Immature natural killer cell (primary cell): ENCODE measurements at places on chromosomes 2 and 18. TPM values are rescaled to one million over a fixed set of nuclear protein-coding genes. Genes with fewer than 3 reads are reported as not detected.

- DNase-seq = no peak
These were observed 77.4 kb downstream of the DYSF start for GRCh38 chr2:71530641-71531332.

DNA sequence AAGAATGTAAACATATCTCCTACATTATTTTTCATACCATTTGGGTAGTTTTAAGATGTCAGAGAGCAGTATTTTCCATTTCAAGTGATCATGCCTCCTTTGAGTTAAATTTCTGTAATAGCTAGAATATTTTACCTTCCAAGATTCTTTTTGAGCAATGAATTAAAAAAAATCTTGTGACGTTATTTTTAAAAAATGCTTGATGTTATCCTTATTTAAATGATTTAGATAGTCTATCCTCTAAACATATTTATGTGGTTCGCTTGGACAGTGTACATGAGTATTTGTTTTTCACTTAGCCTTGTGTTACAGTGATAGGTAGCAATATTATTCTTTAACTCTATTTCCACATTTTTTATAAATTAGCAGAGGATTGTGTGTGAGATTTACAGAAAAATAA, 639.2 kb upstream of the CDH2 start:
- DNase-seq = no peak

YIPF4 gene
- 19.6 TPM for polyA plus RNA-seq

CERS6 gene
- 9.2 TPM for polyA plus RNA-seq

DNA sequence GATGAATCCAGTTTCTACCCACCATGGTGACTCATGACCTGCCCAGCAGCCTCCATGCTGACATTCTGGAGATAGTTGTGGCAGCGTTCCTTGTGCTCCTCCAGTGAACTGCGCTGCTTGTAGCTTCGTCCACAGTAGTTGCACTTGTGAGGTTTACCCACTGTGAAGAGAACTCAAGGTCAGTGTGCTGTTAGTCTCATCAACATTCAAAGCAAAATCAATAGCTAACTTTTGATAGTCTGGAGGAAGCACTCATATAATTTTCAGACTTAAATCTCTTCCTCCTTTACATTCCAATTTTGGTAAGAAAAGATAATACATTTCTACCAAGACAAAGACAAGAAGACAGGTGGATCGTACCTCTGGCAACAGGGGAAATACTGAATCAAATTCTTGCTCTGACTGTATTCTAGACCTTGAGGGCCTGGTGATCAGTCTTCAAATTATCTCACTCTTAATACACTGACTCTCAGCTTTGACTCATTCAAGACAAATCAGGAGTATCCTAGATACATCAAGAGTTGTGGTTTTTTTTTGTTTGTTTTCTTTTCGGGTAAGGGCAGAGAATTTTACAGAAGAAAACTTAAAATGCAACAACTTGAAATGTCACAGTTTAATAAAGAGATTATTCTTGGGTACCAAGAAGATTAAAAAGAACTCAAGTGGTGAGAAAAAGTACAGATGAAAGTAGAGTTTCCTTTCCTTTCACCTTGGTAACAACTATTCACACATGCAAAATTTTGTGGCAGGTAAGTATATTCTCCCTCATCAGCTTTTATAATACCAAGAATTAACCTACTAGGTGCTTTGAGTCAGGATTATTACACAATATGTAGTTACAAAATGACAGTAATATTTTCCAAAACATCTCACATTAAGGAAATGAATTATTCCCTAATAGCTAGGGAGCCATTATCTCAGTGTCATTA, 129.2 kb downstream of the IKZF2 start:
- no peak for DNase-seq

LHCGR gene
- polyA plus RNA-seq = not detected

GMCL1 gene
- 38.4 TPM for polyA plus RNA-seq

- DNase-seq = no peak
These were observed 568 bp upstream of the STK17B start for GRCh38 chr2:196171946-196172345.

ALPG gene
- not detected for polyA plus RNA-seq

ZSWIM2 gene
- not detected for polyA plus RNA-seq

- DNase-seq = no peak
These were observed 13.0 kb upstream of the RIOK3 start for GRCh38 chr18:23440131-23440530.

YWHAQ gene
- 406 TPM for polyA plus RNA-seq

GPC1 gene
- polyA plus RNA-seq = not detected

CYB5A gene
- 41.3 TPM for polyA plus RNA-seq

DYNAP gene
- not detected for polyA plus RNA-seq

NDC80 gene
- polyA plus RNA-seq = 1.6 TPM

- DNase-seq = no peak
These were observed 42.3 kb upstream of the FAM136A start for GRCh38 chr2:70344195-70344594.

PLCL1 gene
- 0.51 TPM for polyA plus RNA-seq

DNA sequence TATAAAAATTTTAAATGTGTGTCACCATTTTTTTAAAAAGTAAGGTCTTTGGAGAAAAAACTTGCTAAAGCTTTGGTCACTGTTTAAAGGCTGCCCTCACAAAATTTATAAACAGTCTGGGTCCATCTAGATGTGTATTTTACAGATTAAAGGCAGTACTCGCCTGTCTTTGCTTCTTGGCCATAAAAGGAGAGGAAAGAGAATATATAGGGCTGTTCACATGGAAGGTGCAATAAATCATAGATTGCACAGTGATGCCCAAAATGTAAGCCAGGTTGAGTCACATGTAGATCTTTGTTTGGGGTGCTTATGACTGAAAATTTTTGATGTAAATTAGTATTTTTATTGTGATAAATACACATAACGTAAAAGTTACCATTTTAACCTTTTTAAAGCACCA, 55.6 kb downstream of the MTCL1 start:
- DNase-seq = no peak

DNA sequence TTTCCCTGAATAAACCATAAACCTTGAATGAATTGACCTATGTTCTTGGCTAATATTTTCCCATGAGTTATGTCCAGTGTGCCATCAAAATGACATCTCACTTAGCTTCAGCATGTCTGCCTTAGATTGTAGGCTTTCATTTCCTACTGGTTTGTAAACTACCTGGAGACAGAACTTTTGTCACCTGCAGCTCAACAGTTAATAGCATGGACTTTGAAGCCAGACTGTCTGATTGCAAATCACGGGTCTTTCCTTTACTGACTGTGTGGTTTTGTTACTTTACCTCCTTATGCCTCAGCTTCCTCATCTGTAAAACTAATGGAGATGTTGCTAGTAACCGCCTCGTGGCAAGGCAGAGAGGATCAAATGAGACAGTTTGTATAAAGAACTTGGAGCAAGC, 187.1 kb downstream of the SUCLG1 start:
- DNase-seq = no peak

DNA sequence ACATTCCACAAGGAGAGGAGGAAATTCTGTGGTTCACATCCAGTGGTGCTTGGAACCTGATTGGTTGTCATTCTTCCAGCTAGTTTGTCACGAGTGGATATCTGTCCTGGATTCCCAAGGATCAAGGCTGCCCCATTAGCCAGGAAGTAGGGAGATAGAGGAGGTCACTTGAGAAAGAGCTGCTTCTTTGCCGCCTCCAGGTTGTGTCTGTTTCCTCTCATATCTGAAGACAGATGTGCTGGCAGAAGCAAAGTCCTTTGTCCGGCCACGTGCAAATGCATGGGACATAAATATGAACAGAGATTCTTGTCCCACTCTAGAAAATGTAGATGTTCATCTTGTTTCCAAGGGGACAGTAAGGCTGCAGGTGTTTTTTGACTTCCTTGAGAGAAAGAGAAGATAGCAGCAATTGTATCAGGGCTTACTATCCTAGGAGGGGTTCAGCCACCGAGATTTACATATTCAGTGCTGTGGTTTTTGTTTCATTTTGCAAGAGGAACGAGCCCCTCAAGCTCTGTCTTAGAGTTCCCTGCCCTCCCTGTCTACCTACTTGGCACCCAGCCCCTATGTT, 174.4 kb downstream of the RPIA start:
- peak; percentile 4 for DNase-seq

GRCh38 chr18:3293196-3293951, 31.4 kb downstream of the MYL12B start:
- DNase-seq = no peak

DNA sequence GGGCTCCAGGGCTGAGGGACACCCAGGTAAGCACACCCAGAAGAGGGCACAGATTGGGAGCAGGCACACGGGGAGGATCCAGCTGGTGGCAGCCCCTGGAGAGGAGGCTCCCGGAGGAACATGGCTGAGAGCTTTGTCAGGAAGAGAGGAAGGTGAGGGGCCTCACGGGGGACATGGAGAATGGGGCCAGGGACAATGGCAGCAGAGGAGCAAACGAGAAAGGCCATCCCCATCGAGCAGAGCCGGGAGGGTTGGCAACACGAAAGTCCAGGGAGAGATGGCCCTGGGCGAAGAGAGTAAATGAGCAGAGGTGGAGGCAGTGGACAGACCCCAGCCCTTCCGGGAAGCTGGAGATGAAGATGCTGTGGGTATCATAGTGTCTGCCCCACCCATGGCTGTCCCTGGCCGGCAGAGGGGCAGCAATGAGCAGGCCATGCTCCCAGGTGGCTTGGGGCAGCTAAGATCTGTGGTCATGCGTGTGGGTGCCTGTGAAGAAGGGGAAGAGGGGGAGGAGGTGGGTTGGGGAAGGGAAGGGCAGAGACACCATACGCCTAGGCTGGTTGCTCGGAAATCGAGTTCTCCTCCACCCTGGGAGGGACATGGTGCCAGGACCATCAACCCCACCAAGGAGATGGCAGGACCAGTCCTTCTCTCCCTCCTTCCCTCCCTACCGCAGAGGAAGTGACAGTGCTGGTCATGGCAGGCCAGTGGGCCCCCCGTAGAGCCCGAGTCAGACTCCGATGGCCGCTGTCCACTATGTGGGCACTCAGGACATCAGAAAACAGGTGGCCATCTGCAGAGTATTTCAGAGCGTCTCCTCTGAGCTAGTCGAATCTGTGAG, 191.7 kb downstream of the NDUFA10 start:
- no peak for DNase-seq

ANKRD29 gene
- polyA plus RNA-seq = 0.59 TPM

AQP4 gene
- not detected for polyA plus RNA-seq

GRCh38 chr2:156332284-156332533, 312 bp downstream of the NR4A2 start:
- DNase-seq = no peak

- no peak for DNase-seq
These were observed 449.5 kb upstream of the HNRNPA3 start for GRCh38 chr2:176763130-176763529.

DNA sequence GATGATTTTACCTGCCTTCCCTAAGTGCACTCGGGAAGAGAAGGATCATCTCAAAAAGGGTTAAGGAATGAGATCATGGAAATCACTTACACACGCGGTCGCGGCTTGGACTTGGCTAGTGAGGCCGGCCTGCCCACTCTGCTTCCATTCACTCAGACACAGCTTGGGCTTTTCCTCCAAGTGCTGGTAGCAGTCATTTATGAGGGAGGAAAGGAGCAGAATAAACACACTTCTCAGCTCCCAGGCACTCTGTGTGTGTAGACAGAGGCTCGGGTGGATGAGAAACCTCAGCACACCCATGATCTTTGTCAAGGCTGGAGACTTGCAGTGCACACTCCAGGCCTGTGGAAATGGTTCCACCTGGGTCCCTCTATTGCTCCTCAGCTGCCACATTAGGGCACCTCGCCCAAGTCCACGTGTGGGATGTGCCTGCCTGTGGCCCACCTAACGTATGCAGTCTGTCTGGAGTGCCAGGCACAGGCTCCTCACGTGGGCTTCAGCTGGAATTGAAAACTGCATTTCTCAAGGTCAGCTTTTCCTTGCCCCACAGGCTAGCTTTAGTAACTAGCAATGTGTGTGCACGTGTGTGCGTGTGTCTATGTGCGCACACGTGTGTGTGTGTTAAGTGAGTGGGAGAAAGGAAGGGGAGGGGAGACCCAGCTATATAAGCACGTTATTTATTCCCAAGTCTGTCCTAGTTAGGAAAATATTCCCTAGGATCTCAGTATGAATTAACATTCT, 288.4 kb downstream of the SOX11 start:
- DNase-seq = no peak

DNA sequence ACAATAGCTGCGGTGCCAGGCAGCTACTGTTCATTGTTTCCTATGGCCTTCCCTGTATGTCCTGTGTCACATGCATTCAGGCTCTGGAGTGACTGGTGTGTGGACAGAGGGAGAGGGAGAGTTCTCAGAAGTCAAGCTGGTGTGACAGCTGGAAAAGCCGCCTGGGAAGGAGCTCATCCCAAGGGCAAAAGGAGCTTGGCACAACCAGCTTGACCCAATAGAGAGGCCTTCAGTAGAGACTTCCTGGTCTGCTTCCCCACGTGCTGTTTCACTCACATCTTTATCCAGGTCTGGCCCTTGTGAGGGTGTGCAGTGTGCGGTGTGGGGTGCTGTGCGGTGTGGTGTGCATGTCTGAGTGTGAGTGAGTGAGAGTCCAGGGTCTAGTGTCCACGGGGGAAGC, 11.1 kb upstream of the NT5DC4 start:
- no peak for DNase-seq

DNA sequence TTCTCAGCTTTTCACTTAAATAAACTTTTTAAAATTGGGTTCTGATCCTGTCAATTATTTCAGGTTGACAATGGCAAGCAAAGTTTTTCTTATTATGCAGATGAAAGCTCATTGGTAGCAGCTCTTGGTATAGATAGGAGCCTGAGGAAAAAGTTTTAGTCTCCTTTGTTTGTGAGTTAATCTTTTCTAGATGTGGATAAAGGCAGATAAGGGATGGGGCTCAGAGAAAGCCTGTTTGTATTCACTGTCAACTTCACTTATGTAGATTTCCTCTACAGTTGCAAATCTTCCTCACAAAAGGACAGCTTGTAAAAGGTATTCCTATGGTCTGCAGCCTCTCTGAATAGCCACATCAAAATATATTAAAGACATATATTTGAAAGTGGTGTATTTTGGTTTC, 224.5 kb upstream of the SPOPL start:
- DNase-seq = no peak

DNA sequence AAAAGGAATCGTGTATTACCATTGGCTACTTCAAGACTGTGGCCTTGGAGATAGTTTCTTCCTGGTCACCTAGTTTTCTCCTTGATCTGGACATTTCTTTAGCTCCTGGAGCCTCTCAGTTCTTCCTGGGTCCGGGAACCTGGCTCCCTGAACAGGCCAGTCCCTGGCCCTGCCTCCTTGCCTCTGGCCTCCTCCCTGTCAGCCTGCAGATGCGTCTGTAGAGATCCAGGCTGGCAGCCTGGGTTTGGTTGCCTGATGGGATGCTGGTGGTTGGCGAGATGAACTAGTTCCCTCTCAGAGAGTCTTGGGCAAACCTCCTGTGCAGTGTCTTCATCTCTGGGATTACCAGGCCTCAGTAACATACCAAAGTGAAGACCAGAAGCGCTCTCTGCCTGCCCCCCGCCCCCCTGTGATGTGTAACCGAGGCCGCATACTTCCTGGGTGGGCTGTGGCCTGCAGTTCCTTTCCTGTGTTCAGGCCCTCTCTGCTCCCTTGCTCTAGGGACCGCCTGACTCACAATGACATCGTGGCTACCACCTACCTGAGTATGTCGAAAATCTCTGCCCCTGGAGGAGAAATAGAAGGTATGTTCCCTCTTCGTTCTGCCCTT, 85.4 kb downstream of the DYSF start:
- DNase-seq = peak; percentile 24

ST6GAL2 gene
- polyA plus RNA-seq = not detected
